ENCODE measurements at places on chromosomes 2 and 18.

- DNase-seq = no peak
Observed at GRCh38 chr2:219171231-219171651, 1.4 kb upstream of the SLC23A3 start.

GRCh38 chr2:201824212-201824611 is 17.9 kb downstream of the CDK15 start:
- DNase-seq = no peak

DNA sequence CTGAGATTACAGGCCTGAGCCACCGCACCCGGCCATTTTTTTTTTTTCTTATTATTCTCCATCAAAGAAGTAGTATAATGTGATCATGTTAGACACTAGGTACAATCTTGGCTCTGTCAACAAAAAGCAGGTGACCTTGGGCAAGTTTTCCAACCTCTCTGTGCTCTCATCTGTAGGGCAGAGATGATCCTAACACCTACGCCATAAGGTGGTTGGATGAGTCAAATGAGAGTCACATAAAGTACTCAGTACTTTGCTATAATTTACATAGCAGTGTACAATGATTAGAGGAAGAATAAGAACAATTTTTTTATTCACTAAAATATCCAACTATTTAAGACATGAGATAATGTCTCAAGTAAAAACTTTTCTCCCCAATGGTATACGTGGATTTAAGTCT is 128.6 kb downstream of the TGIF1 start:
- no peak for DNase-seq

- no peak for DNase-seq
Observed at GRCh38 chr18:5961097-5961827, 65.9 kb upstream of the TMEM200C start.

GRCh38 chr18:5628512-5629255 is 84.9 kb upstream of the EPB41L3 start:
- peak; percentile 0 for DNase-seq

DNA sequence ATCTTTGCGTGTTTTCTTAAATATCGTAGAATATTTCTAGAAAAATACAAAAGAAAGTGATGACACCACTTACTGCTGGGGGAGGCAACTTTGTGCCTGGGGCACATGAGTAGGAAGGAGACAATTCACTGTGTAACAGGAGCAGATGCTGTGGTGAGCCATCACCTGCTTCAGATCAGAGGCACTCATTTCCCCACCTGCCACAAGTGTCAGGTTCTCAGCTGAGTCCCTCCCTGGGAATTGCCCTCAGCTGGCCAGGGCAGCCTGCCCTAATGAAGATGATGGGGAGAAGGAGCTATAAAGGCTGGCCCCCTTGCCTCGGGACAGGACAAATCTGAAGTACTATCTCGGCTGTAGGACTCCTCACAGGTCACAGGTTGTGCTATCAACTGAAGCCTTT is 322.8 kb downstream of the STK39 start:
- no peak for DNase-seq

DNA sequence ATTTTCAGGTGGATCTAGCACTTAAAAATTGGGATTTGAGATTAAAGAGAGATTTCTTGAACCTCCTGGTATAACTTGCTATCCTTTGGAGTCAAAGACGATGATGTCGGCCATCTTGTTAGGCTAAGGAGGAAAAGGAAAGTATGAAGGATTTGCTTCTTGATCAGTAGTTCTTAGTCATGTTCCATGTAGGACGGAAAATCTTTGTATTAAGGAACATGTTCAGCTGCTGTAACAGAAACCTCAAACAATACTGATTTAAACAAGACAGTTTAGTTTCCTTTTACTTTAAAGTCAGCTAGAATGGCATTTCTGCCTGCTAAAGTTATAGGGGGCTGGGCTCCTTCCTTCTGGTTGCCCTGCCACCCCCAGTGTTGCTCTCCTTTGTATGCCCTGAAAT is 56.4 kb upstream of the MGAT5 start:
- no peak for DNase-seq

DNA sequence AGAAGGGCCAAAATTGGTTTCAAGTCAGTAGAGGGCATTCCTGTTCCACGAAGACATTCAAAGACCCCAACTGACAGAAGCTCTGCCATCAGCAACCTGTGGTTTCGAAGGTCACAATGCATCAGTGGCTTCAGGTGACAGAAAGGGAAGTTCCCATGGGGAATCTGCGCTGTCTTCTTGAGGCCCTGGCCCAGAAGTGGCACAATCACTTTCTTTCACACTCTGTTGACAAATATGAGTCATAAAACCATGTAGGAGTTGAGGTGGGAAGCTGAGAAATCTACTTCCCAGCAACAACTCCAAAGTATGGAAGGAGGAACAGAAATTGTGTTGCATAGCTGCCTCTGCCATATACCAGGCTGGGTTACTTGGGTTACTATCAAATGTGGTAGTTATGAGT is 621.1 kb upstream of the FANCL start:
- no peak for DNase-seq

GRCh38 chr2:236720974-236721540 is 151.4 kb downstream of the ACKR3 start:
- DNase-seq = no peak

DNA sequence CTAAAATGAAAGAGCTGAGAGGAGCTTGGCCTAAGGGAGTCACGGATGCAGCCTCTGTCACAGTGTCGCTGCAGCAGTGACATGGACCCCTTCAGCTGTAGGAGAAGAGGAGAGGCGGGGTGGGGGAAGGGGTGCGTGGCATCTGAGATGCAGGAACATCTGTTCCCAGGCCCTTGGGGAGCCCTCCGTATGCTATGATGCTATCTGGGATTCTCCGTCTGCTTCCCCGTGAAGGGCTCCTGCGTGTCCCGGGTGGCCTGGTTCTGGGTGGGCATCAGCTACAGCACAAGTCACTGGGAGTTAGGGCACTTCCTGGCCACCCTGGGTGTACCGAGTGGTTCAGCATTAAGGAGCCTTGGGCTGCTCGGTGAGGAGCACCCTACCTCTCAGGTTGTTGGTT is 35.6 kb upstream of the B3GNT7 start:
- DNase-seq = no peak

DNA sequence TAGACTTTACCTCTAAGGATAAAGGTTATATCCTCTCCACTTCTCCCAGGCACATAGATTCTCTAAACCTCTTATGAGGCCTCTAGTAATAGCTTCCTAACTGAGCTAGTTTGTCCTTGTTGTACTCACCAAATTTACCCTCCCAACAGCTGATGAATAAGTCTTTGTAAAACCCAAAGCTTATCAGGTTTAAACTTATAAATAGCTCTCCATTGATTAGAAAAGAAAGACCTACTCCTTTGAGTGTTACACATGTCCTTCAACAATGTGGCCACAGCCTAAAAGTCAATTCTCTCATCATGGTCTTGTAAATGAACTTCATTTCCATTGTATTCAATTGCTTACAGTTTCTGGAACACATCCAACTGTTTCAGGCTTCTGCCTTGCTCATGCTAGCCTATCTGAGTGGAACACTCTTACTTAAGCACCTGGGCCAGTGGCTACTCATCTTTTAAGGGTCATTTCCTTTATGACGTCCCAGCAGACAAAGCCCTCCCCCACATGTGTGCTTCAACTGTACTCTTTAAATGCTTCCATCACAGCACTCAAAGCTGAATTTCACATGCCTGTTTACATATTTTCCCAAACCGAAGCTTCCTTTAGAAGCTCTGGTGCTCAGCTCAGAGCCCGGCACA is 131.6 kb downstream of the CDH2 start:
- no peak for DNase-seq

GRCh38 chr2:102082571-102083392 is 59.8 kb upstream of the IL1R1 start:
- peak; percentile 45 for DNase-seq

DNA sequence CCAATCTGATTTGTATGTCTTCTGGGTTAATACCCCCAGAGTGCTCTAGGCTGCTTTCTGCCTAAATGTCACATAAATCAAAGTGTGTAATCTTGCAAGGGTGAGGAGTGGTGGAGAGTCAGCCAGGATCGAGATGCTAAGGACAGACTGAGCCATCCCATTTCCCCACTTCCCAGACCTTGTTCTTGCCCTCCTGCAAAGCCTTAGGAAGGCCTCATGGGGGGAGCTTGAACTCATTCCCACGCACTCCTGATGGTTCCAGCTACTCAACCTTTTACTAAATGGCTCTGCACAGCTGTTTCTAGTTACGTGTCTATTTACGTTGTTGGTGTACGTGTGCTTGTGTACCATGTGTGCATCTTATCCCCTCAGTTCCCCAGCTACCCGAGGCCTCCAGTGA is 423.6 kb upstream of the TNP1 start:
- DNase-seq = no peak

GRCh38 chr2:46246790-46247189 is 50.4 kb upstream of the EPAS1 start:
- no peak for DNase-seq

DNA sequence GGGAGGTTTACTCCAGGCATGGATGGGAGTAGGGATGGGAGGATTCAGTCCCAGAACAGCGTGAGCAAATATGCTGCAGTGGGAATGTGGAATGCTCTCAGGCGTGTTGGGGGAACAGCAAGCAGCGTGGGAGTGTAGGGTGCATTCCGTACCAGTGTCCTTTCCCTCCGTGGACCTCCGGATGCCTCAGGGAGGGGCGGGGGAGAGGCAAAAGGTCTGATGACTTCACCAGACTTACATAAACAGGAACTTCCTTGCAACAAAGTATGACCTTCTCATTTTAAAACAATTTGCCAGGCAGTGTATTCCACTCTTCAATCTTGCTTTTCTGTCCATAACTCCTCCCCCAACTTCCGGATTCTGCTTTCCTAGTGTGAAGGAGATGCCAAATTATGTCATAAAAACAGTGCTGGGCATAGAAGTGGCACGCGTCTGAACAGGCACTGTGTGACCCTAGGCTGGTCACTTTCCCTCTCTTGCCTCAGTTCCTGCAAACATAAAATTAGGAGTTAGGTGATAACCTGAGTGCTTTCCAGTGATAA is 36.9 kb downstream of the RPL37A start:
- no peak for DNase-seq

GRCh38 chr2:133841900-133842299 is 273.6 kb upstream of the NCKAP5 start:
- DNase-seq = no peak

GRCh38 chr2:65512783-65513182 is 80.4 kb upstream of the SPRED2 start:
- no peak for DNase-seq

DNA sequence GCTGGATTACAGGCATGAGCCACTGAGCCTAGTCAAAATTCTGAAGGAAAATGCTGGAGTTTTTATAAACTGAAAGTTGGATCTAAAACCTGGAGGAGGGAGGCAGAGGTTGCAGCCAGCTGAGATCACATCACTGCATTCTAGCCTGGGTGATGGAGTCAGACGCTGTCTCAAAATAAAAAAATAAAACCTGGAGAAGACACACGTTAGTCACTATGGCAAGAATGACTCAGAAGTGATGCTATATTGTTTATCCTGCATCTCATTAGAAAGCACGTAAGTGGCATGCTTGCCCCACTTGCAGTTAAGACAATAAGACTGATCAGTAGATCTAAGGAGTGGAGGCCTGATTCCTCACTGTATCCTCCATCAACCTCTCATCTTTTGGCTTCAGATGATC is 106.6 kb upstream of the STON1 start:
- DNase-seq = no peak

DNA sequence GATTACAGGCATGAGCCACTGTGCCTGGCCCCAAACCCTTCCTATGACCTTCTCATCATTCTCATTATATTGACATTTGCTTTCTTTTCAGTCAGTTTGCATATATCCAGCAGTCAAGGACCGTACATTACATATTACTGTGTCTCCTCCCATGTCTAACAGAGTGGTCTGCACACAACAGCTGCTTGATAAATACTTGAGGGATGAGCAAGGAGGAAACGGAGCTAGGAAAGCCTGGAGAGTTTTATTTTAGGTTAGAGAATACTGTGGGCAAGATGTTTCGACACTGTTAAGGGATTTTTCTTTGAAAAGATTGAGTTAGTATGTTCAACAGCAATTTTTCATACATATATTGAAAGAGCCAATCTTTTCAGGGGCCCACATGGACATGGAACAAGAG is 76.2 kb upstream of the CHRNA1 start:
- DNase-seq = no peak

- DNase-seq = no peak
Observed at GRCh38 chr2:24924732-24925131, 4.7 kb upstream of the ADCY3 start.

- DNase-seq = no peak
Observed at GRCh38 chr18:31952223-31952622, 9.3 kb upstream of the TRAPPC8 start.

DNA sequence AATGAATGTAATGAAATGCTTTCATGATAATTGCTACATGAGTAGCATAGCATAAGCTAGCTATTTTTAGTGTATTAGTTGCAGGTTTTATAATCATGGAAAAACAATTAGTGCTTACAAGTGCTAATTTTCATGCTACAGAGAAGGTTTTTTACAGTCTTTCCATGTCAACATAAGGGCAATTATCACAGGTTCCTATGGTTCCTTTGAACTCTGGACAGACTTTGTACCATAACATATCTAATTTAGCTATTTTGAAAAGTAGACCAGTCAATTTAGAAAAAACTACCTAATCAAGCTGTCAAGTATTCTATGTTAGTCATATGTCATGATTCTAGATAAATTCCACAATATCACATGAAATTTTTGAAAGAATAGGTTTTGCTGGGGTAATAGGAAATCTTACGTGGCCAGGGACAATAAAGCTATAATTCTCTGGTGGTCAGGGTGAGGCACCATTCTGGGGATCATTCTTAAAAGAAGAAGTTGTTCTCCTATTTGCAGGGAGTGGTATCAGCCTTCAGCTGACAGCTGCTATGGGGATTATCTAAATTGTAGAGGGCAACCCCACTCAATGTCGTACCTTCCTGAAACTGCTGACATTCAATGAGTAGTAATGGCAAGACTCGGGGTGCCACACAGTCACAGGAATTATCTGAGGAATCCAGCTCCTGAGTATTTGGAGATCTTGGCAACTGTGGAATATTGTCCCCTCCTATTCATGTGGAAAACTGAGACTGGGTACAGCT is 724.0 kb upstream of the LINC00305 start:
- DNase-seq = no peak

- peak; percentile 83 for DNase-seq
Observed at GRCh38 chr2:95076705-95077529, 44.7 kb downstream of the MRPS5 start.

GRCh38 chr2:31203916-31204315 is 13.4 kb downstream of the CAPN14 start:
- no peak for DNase-seq

GRCh38 chr2:38185012-38185491 is 109.1 kb upstream of the CYP1B1 start:
- DNase-seq = no peak

DNA sequence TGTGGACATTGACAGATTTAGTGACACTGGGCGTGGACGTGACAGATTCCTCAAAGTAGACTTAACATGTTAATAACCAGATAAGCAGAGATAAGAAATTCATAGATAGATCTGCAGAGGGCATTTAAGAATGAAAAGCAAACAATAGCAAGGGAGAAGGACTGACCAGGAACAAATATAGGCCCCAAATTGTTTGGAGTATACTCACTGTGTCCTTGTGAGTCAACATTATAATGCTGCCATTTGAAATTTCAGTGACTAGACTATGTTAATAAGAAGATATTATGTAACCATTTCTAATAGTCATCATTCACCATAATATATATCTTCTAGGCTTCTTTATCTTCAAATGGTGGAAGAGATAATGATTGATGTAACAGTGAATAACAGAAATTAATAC is 78.1 kb upstream of the SLC38A11 start:
- no peak for DNase-seq

All from stimulated activated CD4-positive, alpha-beta T cell treated with anti-CD3 and anti-CD28 coated beads, Interleukin-12 subunit alpha, Interleukin-12 subunit beta, amount 100 ng/mL, for 48 hours (primary cell).